Muscle of arm (tissue), 14 donors: ENCODE measurements at places on chromosomes 12 and 14. TPM values are rescaled to one million over a fixed set of nuclear protein-coding genes. Genes with fewer than 3 reads are reported as not detected.

The DBX2 gene
- 0.18 TPM for polyA plus RNA-seq

The ERBB3 gene
- polyA plus RNA-seq: 197 TPM

- peak; percentile 22 for DNase-seq
These were observed 1077.6 kb downstream of the GALC start for GRCh38 chr14:86915406-86915805.

- no peak for DNase-seq
These were observed 35.2 kb upstream of the TMTC2 start for GRCh38 chr12:82651489-82651888.

The GALNT8 gene
- polyA plus RNA-seq: 5.8 TPM

DNA sequence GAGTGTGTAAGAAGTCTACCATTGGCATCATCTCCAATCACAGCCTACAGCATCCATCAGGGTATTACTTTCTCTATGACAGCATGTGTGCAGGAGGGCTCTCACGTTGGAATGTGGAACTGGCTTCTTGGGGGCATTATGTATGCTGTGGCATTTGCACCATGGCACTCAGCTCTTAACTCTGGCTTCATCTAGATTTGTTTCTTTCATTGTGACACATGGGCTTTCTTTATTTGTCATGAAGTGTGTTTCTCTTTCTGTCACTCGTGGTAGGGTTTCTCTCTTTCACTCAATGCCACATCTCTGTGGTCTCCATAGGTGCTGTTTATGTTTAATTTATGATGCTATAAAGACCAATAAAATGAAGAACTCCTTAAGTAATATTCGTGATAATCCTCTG lies 191.2 kb upstream of the GARIN2 start:
- DNase-seq: no peak

DNA sequence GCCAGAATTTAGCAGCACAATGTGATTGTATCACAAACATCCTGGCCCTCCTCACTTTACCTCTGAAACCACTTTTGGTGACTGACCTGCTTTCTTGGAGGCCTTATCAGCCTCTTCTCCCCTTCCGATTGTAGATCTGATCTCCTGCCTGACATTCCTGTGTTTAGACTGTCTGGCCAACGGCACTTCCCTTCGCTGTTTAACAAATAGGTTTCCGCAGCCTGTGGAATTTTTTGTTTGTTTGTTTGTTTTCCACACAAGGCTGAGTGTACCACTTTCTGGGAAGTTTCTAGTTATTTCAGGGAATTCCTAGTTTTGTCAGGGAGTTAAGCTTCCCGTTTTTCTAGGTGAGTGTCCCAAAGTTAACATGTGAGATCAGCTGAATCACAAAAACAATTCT lies 65.9 kb upstream of the CDKN3 start:
- DNase-seq: no peak

The TAS2R13 gene
- polyA plus RNA-seq: not detected

The PNP gene
- polyA plus RNA-seq: 8.7 TPM

GRCh38 chr14:34350903-34351302 lies 111.1 kb downstream of the SPTSSA start:
- DNase-seq: no peak

The MGST1 gene
- 22.2 TPM for polyA plus RNA-seq

DNA sequence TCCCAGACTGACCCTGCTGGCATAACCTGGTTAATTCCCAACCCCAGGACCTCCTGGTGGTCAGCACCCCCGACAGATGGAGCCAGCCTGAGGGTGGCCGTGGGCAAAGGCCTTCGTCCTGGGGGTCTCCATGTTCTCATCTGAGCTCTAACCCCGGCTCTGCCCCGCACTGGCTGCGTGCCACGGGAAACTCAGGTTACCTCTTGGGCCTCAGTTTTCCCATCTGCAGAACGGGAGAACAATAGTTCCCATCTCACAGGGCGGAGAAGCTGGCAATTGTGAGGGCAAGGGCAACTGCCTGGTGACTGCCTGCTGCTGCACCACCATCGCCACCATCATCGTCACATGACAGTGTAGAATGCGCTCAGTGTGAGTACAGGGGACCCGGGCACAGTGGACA lies 77.9 kb downstream of the RFLNA start:
- no peak for DNase-seq

DNA sequence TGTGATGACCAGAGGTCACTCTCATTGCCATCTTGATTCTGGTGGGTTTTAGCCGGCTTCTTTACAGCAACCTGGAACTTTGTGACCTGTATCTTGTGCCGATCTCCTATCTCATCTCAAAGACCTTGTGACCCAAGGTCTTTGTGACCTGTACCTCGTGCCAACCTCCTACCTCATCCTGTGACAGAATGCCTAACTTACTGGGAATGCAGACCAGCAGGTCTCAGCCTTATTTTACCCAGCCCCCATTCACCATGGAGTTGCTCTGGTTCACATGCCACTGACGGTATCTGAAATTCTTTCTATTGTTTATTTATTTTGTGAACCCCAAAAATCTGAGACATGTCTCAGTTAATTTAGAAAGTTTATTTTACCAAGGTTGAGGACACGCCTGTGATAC lies 7.4 kb upstream of the HSPB8 start:
- DNase-seq: no peak

GRCh38 chr14:24366721-24367513 lies 1.1 kb upstream of the NFATC4 start:
- DNase-seq: peak; percentile 90

The MYH7 gene
- 991 TPM for polyA plus RNA-seq

GRCh38 chr12:27580561-27581330 lies 56.7 kb downstream of the PPFIBP1 start:
- DNase-seq: no peak

The ACOT6 gene
- not detected for polyA plus RNA-seq

- peak; percentile 89 for DNase-seq
These were observed 5.1 kb upstream of the TNFAIP2 start for GRCh38 chr14:103118018-103118662.

GRCh38 chr12:25056011-25056410 lies 107.1 kb upstream of the BCAT1 start:
- DNase-seq: no peak

The HDAC7 gene
- 57.2 TPM for polyA plus RNA-seq

- DNase-seq: peak; percentile 41
These were observed 53.7 kb downstream of the GALNT4 start for GRCh38 chr12:89470741-89471509.

The DEPDC4 gene
- 1.6 TPM for polyA plus RNA-seq

DNA sequence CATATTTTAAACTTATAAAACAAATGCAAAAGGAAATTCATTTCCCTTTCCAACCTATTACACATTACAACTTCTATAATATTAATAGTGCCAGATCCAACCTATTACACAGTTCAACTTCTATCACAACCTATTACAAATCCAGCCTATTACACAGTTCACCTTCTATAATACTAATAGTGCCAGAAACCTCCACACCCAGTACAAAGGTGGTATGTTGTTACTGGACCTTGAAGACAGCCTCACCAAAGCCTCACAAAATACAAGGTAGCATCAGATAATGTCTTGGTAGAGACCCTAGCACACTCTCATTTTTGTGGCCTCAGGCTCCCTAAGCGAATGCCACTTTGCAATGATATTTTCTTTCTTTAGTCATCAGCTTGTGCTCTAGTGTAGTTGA lies 68.7 kb upstream of the PELI2 start:
- no peak for DNase-seq

GRCh38 chr14:31283578-31284252 lies 76.1 kb upstream of the HECTD1 start:
- no peak for DNase-seq

GRCh38 chr12:49811136-49811535 lies 17.1 kb downstream of the NCKAP5L start:
- no peak for DNase-seq

DNA sequence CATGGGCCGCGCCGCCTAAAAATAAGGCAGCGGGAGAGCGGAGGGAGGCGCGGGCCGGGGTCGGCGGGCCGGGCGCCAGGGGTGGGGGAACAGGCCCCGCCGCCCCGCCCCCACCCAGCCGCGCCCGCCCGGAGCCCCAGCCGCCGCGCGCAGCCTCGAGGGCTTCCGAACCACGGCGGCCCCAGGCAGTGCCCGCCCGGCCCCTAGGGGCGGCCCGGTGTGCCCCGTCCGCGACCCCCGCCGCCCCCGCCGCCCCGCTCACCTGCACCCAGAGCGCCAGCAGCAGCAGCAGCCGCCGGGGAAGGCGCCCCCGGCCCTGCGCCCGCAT lies 519 bp downstream of the JAG2 start:
- DNase-seq: no peak

GRCh38 chr12:77954206-77954555 lies 123.5 kb downstream of the NAV3 start:
- DNase-seq: no peak

GRCh38 chr12:78457938-78458337 lies 406.6 kb upstream of the SYT1 start:
- DNase-seq: no peak

DNA sequence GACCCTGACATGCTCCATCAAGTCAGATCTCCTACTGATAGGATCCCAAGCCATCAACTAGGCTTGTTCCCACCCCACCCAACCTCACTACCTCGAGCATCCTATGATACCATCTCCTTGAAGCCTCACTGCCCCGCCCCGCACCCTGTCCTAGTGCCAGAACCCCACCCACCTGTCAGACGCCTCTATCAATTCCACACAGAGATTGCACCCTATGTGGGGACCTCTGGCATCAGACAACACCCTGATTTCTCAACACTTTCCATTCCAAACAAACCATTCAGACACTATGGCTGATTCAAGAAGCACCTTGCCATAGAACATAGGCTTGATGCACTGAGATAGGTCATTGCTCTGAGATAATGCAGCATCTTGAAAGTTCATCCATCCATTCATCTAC lies 3.1 kb upstream of the GLTP start:
- DNase-seq: no peak

The KRT5 gene
- polyA plus RNA-seq: 496 TPM

- DNase-seq: no peak
These were observed 77.7 kb upstream of the COCH start for GRCh38 chr14:30796707-30797106.

- DNase-seq: no peak
These were observed 115.4 kb downstream of the BCAT1 start for GRCh38 chr12:24833513-24833912.

The BATF gene
- polyA plus RNA-seq: 0.52 TPM

GRCh38 chr14:48936362-48936761 lies 649.8 kb downstream of the RPS29 start:
- DNase-seq: peak; percentile 27

DNA sequence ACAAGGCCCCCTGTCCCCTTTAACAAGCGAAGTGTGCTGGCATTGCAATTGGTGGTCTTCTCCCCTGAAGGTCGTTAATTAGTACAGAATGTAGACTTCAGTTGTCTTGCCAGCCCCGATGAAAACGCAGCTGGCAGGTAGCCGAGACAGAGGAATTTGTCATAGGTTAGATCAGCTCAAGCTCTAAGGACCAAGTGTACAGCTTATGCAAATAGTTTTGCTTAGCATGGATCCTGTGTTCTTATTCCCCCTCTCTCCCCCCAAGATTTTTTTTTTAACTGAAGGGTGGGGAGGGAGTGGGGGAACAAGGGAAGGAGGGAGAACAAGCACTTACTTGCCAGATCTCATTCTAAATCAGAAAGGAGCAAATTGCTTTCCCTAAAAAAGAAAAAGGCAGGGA lies 58.6 kb upstream of the PARP11 start:
- DNase-seq: no peak

- DNase-seq: no peak
These were observed 47.9 kb upstream of the PTGDR start for GRCh38 chr14:52219488-52220084.
